Hypothalamus (tissue), 51 donors: ENCODE measurements at places on chromosomes 11 and 22.

DNA sequence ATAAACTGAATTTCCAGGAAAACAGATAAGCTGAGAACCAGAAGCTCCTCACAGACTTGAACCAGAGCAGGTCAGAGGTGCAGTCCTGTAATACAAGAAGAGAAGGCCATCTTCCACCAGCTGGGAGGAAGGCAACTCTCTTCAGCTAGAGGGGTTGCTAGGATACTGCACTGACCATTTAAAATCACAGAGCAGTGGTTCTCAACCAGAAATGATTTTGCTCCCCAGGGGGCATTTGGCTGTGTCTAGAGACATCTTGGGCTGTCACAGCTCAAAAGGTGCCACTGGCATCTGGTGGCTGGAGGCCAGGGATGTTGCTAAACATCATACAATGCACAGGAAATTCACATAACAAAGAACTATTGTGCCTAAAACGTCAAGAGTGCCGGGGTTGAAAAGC, 17.2 kb downstream of the OPCML start:
- DNase-seq: no peak

GRCh38 chr11:122112470-122113365, 3.3 kb downstream of the BLID start:
- DNase-seq: no peak

DNA sequence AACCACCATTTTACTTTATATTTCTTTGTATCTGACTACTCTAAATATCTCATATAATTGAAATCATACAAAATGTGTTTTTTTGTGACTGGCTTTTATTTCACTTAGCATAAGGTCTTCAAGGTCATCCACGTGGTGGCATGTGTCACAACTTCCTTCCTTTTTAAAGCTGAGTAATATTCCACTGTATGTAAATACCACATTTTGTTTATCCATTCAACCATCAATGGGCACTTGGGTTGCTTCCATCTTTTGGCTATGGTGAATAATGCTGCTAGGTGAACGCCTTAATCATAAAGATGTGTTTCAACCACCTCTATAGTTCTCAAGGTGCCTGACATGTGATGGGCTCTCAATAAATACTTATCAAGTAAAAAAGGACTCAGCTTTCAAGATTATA, 15.5 kb downstream of the RAB30 start:
- DNase-seq: no peak

DNA sequence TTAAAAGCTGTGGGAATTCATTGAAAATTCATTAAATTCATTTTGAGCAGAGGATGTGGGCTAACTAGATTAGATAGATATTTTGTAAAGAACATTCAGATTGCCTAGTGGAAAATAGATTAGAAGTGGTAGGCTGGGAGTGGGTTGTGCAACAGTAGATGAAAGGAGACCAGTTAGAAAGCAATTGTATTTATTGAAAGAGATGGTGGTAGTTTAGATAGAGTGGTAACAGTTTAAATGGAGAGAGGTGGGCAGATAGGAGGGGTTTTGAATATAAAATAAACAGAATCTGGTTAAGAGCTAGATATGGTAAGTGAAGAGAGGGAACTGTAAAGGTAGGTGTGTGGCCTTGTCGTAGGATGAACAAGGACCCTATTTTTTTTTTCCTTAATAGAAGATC, 34.5 kb downstream of the METTL15 start:
- no peak for DNase-seq

DNA sequence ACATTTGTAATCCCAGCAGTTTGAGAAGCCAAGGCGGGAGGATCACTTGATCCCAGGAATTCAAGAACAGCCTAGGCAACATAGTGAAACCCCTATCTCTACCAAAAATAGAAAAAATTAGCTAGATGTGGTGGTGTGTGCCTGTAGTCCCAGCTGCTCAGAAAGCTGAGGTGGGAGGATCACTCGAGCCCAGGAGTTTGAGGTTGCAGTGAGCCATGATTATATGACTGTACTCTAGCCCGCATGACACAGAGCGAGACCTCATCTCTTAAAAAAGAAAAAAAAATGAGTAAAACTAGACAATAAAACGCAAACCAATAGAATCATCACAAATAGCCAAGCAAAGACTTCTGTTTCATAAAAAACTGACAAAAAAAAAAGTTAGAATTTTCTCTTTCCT, 21.8 kb downstream of the NUCB2 start:
- DNase-seq: no peak

DNA sequence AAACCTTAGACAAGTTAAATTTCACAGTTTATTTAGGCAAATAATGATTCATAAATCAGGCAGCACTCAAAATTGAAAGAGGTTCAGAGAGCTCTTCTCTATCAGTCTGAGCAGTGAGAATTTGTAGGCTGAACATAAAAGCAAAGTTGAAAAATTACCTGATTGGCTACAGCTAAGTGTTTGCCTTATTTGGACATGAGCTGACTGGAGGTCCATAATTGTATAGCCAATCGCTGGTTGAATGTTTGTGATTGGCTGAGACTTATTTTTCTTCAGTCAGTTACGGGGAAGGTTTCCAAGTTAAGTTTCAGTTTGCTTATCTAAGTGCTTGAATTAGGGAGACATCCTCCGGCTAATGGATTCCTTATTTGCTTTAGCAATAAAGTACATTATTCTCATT, 527.5 kb downstream of the CNTN5 start:
- DNase-seq: no peak
